ENCODE measurements at places on chromosomes 2 and 18.

DNA sequence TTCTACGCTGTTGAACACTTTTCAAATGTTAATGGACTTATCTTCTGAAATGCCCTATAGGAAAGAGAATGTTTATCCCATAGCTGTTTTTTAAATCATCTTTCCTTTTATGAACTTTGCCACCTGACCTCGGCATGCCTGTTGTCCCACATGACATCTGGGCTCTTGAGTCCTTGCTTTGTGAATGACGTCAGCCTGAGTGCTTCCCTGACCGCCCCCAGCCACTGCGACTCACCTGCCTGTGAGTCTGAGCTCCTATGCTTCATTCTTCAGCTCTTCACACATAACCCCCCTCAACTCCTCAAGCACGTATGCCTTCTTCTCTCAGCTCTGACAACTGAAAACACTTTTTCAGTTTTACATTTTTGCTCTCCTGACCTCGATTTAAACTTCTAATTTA lies 166.8 kb downstream of the DCDC2C start:
- DNase-seq = no peak

GRCh38 chr18:2966560-2966959 lies 46.4 kb downstream of the LPIN2 start:
- no peak for DNase-seq

DNA sequence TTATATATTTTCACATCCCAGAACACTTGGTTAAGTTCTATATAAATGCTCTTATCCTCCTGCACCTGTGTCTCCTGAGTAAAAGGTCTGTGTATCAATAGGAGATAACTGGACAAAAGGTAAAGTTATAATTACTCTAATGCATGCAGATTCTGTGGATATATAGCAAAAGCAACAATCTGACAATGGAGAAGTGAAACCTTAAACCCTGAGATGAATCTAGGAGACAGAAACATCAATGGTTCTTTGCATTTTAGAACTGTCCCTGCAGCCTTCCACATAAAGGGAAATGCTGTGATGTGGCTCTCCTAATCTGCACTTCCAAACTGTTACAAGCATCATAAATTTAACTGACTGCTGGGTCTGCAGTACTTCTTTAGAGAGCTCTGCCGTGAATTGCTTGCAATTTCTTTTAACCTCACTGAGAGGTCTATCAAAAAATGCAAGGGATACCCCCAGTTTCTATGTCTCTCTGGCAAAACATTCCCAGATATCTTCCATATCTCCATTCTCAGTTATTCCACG lies 42.8 kb upstream of the FSIP2 start:
- no peak for DNase-seq

GRCh38 chr18:64806232-64806631 lies 657.3 kb upstream of the LINC00305 start:
- no peak for DNase-seq

DNA sequence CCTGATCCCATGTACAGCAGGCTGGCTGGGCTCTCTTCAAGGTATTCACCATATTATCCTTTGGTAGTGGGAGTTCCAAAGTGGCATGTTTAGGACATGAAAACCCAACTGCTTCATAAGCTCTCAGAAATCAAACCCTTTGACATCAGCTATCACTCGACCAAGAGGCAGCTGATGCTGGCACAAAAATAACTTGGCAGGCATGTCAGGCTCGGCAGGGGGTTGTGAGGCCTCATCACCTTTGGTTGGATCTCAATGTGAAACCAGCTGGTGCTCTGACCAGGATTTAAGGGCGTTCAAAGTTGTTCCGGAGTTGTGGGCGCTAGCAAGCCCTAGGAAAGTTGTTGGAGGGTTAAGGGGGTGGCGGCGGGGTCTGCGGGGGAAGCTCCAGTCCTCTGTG lies 171.9 kb downstream of the FHOD3 start:
- no peak for DNase-seq

GRCh38 chr2:203756161-203756560 lies 49.7 kb downstream of the CD28 start:
- no peak for DNase-seq

DNA sequence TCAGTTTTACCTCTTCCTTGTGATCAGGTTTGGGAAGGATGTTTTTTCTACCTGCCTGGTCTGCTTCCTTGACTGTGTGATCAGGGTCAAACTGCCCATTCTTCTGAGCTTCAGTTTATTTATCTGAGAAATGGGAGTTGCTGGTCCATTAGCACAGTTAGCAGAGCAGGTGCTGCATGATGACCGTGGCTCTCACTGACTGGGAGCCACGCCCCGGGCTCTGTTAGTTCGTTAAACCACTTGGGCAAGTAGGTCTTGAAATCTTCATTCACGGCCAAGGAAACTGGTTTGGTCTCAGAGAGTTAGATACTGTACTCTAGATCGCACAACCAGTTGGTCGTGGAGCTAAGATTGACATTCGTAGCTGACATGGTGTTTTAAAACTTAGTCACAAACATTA lies 41.7 kb downstream of the INPP5D start:
- DNase-seq = no peak

GRCh38 chr2:176068419-176068832 lies 15.3 kb downstream of the EVX2 start:
- DNase-seq = no peak

- no peak for DNase-seq
Measured at GRCh38 chr2:54652540-54652939, 70.9 kb upstream of the EML6 start.

- DNase-seq = no peak
Measured at GRCh38 chr2:44392338-44392943, 30.7 kb downstream of the CAMKMT start.

DNA sequence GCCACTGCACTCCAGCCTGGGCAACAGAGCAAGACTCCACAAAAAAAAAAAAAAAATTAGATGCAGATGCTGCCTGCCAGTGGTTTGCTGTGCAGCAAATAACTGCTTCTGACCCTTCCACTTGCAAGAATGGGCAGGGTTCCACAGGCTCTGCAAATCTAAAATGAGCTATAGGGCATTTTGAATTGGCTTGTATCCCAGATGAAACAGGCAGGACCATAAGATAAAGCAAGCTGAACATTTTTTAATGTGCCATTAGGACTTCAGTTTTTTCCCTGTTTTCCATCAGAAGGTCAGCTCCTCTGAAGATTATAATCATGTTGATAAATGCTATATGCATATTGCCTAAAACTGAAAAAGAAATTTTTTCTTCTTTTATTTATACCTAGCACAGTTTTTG lies 15.7 kb upstream of the FZD7 start:
- DNase-seq = no peak

DNA sequence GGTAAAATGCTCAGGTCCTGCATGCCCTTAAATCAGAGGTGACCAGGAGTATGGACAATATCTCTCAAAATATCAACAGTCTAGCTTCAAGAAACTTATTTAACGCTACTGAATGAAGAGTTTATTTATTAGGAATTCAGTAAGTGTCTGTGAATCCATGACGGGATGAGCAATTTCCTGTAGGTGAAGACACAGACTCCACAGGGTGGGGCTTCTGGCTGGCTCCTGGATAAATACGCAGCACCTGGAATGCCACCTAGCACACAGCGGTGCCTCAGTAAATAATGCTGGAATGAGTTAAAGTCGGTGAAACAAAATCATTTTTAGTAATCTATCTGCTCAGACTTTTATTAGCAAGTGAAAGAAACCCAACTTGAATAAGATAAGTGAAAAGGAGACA lies 29.4 kb upstream of the MBP start:
- DNase-seq = no peak

DNA sequence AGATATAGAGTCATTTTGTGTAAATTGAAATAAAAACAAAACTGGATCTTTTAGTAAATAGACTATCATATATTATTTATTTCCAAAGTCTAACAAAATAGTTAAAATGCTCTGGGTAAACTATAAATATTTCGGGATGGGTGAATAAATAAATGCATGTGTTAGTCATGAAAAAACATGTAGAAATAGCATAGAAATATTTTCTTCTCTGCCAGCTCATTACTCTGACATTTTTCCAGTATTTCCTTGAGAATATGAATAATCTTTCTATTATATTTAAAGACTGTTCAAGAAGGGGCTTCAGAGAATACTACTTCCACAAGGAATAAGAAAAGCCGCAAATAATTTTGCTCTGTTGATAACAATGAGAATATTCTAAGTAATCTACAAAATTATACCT lies 880.4 kb downstream of the TRIB2 start:
- no peak for DNase-seq

- no peak for DNase-seq
Measured at GRCh38 chr2:64945973-64946768, 43.0 kb upstream of the SLC1A4 start.

DNA sequence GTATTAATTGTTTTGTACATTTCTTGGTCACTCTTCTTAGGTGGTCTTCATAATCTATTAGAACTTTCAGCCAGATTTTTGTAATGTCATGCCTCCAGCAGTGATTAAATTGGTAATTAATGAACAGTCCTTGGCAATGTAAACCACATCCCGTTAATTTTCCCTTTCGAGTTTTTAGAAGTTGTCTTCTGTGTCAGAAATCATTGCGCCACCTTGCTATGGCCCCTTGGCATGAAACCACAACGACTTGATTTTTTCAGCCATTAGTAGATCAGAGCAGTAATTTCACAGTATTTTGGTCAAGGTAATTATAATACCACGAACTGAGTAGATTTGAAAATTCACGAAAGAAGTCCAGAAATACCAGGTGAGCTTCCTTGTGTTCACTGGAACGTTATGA lies 86.0 kb upstream of the OTX1 start:
- no peak for DNase-seq

GRCh38 chr2:118978064-118978463 lies 36.1 kb downstream of the MARCO start:
- DNase-seq = no peak

GRCh38 chr2:183034806-183035205 lies 3.5 kb downstream of the NCKAP1 start:
- no peak for DNase-seq
